ENCODE measurements at places on chromosomes 13 and 19. TPM values are rescaled to one million over a fixed set of nuclear protein-coding genes. Genes with fewer than 3 reads are reported as not detected.

GRCh38 chr19:16605553-16605994, 22.4 kb downstream of the MED26 start:
- no peak for DNase-seq

SLC17A7 gene
- total RNA-seq = 595 TPM

NAPA gene
- total RNA-seq = 132 TPM

VSTM2B gene
- total RNA-seq = 37.7 TPM

DNA sequence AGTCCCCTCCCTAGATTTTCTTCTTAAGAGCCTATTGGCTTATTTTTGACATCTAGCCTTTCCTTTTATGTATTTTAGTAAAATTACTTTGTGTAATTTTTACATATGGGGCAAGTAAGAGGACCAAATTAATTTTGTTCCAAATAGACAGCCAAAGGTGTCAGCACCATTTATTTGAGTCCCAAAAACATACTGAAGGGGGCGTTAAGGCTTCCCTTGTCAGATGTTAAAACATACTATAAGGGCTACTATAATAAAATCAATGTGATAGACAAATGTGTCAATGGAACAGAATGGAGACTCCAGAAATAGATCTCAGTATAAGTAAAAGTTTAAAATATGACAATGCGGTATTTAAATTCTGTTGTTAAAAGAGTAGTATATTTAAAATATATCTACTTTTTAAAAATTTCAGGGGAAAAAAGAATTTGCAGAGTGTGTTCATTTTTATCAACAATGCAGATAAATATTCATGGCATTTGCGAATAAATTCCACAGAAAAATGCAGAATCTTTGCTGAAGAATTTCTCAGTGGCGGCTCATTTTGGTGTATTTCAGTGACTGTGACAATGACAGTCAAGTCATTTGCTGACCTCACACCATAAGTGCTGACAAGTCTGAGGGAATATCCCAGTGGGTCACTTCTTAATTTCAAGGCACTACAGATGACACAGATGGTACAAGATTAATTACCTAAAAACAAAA, 133.7 kb downstream of the MTUS2 start:
- no peak for DNase-seq

- DNase-seq = no peak
These were observed 800 bp downstream of the ETFB start for GRCh38 chr19:51365211-51365964.

DNA sequence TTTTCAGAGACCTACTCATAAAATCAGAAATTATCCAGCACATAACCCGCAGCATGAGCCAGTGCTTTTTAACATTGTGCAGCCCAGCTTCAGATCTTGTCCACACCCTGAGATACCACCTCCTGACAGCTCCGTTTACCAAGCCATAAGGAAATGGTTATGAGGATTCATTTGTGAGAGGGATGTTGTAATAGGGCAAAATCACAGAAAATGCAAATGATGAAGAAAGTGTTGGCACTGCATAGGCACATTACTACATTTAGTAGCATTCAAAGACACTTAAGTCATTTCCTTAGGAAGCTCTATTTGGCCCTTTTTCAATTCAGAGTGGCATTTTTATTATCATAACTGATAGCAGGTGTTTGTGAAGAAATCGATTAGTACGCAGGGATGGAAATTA, 277.5 kb downstream of the DNAJC15 start:
- DNase-seq = no peak

DNA sequence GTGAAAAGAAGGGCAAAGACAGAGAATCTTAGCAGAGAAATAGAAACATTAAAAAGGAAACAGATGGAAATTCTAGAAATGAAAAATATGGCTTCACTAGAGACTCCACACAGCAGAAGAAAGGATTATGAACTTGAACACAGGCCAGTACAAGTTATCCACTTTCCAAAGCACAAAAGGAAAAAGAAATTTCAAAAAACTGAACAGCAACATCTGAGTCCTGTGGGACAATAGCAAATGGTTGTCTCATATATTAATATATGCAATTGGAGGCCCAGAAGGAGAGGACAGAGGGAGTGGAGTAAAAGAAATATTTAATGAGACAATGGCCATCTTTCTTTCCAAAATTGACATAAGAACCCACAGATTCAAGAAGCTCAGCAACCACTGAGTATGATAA, 141.7 kb upstream of the GJB6 start:
- no peak for DNase-seq

IFNL1 gene
- total RNA-seq = not detected

GRCh38 chr19:3506384-3507340, 551 bp downstream of the FZR1 start:
- no peak for DNase-seq
